NCI-H446 (cell line): ENCODE measurements at places on chromosomes 12 and 14.
A peak's percentile ranks its signal among the peaks of the same experiment; 100 is the strongest.

DNA sequence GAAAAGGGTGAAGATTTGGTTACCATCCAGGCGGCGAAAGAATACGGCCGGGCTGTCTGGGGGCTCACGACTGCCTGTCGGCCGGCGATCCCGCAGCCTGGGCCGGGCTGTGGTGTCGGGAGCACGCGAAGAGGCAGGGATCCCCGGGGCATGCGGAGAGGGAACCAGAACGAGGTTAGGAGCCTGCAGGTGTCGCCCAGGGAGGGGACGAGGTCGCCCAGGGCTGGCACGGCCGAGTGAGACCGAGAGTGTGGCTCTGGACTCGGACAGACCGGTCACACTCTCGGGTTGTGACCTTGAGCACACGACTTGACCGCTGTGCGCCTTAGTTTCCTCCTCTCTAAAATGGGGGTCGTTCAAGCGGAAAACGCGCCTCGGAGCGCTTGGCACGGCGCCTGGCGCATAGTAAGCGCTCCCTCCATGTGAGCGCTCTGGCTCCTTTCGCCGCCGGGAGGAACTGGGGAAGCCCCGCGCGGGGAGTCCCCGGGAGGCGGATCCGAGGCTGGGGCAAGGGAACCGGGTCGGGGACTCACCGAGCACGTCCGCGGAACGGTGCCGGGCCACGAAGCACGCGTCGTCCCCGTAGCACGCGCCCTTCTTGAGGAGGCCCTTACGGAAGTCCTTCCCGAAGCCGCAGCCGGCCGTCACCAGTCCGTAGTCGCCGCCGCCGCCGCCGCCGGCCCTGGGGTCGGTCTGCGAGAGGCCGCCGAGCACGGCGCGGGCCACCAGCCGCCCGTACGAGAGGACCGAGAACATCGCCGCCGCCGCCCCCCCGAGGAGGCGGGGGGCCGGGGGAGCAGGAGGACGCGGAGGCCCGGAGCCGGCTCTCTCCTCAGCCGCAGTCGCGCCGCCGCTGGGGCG lies 612 bp downstream of the PPTC7 start:
- peak; percentile 26 for DNase-seq

DNA sequence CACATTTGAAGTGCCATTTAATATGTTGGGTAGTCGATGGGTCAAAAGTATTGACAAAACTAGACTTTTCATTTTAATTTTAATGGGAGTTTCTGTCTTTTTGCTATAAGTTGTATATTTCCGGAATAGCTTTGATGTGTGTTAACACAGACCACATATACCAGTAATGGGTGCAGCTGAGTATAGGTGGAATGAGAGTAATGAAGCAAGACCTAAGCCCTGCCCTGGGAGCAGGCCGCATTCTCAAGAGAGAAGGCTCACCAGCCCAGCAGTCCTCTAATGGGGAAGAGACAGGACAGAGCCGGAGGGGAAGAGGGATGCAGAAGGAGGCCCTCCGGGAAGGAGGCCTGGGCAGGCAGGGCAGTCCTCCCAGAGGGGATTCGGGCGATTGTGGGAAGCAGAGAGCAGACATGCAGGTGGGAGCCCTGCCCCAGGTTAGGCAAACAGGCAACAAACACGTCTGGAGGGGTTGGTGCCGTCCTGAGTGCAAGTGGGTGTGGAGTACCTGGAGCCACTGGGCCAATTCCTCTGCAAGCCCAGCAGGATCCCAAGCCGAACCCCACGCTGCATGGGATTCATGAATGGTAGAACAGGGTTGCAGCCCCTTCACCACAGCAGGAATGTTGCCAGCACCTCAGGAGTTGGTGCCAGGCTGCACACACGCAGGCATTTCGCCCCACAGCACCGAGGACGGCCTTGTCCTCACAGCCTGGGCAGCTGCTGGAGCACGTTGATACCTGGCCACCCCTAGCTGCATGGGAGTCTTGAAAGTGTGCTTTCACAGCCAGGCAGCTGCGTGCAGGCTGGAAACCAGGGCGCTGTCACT lies 7.8 kb downstream of the CKB start:
- DNase-seq: no peak

DNA sequence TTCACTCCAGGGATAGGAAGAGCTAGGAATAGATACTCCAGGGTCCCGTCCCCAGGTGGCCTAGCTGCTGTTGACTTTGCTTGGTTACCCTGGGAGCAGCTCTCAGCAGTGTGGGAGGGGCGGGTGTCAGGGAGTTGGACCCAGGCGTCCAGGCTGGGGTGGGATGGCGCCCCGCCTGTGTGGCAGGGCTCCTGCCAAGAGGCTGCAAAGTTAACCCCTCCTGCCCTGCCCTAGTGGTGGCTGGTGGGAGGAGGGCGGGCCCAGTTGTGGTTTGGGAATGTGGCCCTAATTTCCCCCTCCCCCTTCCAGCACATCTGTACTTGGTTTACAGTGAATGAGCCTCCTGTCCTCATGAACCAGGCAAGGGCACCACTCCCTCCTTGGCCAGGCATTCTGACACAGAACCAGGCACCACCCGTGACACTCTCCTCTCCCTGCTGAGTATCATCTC lies 1.7 kb upstream of the RARG start:
- DNase-seq: no peak

DNA sequence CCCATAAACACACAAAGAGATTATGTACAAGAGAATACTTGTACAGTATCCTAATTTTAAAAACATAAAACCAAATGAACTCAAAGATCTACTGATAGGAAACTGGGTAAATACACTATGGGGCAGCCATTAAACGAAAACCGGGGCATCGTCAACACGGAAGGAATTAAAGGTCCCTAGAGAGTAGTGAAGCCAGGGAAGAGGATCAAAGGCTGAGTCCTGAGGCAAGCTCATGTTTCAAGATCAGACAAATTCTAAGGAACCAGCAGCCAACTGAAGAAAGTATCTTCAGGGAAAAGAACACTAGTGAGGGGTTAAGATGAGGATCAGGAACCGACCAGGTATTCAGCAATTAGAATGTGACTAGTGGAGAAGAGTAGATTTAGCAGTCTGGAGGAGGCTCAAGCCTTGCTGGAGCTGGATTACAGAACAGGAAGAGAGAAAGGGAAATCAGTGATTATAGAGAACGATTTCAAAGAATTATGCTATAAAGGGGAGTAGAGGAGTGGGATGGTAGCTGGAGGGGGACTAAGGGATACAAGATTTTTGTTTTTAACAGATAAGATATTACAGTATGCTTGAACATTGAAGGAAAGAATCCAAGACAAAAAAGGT lies 23.7 kb downstream of the SEL1L start:
- DNase-seq: no peak

DNA sequence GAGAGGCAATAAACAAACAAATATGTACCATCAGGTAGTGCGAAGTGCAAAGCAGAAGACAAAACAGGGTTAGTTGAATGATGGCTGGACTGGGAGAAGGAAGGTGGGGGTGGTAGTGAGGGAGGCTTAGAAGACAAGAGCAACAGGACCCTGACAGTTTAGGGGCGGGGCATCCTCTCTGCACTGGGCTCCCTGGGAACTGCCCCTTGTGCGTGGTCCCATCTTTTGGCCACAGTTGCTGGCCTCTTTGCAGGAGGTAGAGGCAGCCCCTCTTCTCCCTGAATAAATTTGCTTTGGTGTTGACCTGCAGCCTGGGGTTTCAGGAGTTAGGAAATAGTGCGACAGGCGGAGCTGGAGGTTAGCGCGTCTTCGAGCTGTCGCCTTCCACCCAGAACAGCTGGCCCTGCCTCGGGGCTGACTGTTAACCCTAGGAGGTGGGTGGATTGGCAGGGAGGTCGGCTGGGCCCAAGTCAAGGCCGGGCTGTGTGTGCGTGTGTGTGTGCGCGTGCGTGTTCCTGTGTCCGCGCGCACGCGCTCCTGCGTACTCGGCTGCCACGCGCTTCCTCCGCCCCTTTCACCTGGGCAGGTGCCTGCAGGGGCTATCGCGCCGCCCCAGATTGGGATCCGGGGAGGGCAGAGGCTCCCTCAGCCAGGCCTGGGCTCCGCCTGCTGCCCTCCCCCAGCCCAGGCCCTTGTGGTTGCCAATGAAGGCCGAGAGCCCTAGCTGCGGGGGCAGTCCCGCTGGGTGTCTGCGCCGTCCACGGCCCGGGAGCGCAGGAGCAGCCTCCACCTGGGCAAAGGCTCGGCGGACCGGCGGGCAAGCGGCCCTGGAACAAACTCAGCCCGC lies 180.8 kb downstream of the ADCK1 start:
- DNase-seq: no peak

DNA sequence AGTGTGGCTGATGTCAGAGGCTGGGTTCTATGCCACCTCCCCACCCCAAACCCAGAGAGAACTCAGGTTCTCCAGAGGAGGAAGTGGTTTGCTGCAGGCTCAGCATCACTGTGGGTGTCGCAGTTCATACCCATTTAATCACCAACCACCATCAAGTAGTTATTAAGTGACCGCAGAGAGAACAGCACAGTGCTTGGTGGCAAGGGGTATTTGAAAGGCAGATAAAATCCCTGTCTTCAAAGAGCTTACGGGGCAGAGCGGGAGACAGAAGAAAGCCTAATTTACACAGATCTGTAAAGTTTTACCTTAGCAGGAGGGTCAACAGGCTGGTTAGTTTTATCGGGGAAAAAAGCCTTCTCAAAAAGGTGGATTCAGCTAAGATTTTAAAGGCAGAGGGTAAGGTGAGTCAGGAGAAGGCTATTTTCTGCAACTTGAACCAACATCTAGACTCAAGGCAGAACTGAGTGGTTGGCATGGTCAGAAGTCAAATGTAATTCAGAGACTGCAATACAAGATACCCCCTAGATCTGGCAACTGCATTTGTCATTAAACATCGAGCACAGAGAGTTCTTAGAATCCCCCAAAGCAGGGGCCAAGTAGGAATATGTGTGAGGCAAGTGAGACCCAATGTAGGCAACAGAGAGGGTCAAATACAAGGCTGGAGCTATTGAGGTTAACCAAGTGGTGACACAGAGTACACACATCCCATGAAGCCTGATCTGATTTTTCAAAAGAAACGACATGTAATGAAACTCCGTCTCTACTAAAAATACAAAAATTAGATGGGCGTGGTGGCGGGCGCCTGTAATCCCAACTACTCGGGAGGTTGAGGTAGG lies 13.2 kb downstream of the PXN start:
- no peak for DNase-seq

DNA sequence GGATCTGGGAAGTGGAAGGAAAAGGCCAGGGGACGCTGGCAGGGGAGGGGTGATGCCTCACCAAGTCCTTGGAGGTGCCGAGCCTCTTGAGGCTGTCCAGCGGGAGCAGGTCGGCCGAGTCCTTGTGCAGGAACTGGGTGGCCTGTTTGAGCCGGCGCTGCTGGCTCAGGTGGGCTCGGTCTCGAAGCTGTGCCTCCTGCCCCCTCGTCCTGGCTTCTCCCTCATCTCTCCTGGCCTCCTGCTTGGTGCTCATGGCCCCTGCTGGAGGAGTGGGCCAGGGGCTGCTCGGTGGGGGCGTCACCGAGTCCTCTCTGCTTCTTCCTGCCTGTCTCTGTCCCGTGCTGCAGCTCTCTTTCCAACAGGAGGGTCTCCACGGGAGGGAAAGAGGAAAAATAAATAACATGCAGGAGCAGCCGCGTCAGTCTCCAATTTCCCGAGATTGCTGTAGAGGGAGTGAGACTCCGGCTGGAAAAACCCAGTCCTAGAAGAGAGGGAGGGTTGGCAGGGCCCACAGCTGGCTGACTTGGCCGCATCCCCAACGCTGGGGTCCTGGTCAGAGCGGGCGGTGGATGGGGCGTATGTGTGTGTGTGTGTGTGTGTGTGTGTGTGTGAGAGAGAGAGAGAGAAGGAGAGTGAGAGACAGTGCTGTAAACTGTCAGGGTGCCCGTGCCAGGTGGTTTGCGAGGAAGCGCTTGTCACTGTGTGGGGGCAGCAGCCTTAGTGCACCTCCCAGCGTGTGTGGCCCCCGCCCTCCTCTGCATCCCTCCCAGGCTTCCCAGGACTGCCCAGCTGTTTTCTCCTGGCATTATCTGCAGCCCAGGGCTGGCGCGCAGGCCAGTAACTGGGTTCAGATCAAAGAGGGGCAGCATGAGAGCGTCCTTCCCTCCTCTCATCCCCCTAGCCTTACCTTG lies at the start of gene NRIP2:
Gene NRIP2, minus strand, starts transcription at position 455 of the 911 bp plus-strand sequence. Its CDS starts 52 bp downstream, at position 403.
- peak; percentile 56 for DNase-seq
